ENCODE measurements at places on chromosomes 12 and 14. TPM values are rescaled to one million over a fixed set of nuclear protein-coding genes. Genes with fewer than 3 reads are reported as not detected.

ARHGEF25 gene
- total RNA-seq, result 62.4 TPM

ACRBP gene
- 3.5 TPM for total RNA-seq

ACSM4 gene
- not detected for total RNA-seq

DNAH10 gene
- total RNA-seq, result 2.0 TPM

CSAD gene
- total RNA-seq, result 125 TPM

MFAP5 gene
- 1.8 TPM for total RNA-seq

PRH2 gene
- total RNA-seq, result not detected

ANO4 gene
- total RNA-seq, result 4.5 TPM

GZMB gene
- not detected for total RNA-seq

CEBPE gene
- not detected for total RNA-seq

SMCO2 gene
- not detected for total RNA-seq

CLEC14A gene
- not detected for total RNA-seq

KLRD1 gene
- 0.81 TPM for total RNA-seq

NR1H4 gene
- 0.81 TPM for total RNA-seq

SFSWAP gene
- 76.9 TPM for total RNA-seq

CFL2 gene
- 54.0 TPM for total RNA-seq

KCNK13 gene
- total RNA-seq, result not detected

SPX gene
- total RNA-seq, result not detected

TGM1 gene
- total RNA-seq, result 9.5 TPM

TMEM63C gene
- total RNA-seq, result 7.7 TPM

TDP1 gene
- 30.8 TPM for total RNA-seq

TDRD9 gene
- not detected for total RNA-seq

SCNN1A gene
- 20.3 TPM for total RNA-seq

SERPINA3 gene
- total RNA-seq, result 0.29 TPM

SMCO3 gene
- 1.4 TPM for total RNA-seq

TRMT61A gene
- total RNA-seq, result 9.5 TPM

SOCS2 gene
- 13.9 TPM for total RNA-seq

CLEC1A gene
- total RNA-seq, result 0.32 TPM

CSRP2 gene
- total RNA-seq, result 81.8 TPM

CLEC4D gene
- not detected for total RNA-seq

KRT85 gene
- total RNA-seq, result not detected

RERGL gene
- total RNA-seq, result 0.40 TPM

PRIMA1 gene
- 2.3 TPM for total RNA-seq

MIP gene
- not detected for total RNA-seq

SPATA7 gene
- total RNA-seq, result 17.9 TPM

KRT1 gene
- not detected for total RNA-seq

DDHD1 gene
- 23.4 TPM for total RNA-seq

MAP1LC3B2 gene
- 7.1 TPM for total RNA-seq

USP44 gene
- 0.25 TPM for total RNA-seq

SERPINA12 gene
- not detected for total RNA-seq

TAS2R19 gene
- 8.0 TPM for total RNA-seq

CRACR2A gene
- 1.1 TPM for total RNA-seq

DCAF5 gene
- 61.8 TPM for total RNA-seq

STYK1 gene
- 1.0 TPM for total RNA-seq

ALX1 gene
- total RNA-seq, result 12.4 TPM

PTPRQ gene
- 19.2 TPM for total RNA-seq

KLRC1 gene
- total RNA-seq, result not detected

TTC6 gene
- total RNA-seq, result 2.8 TPM

ADAMTS20 gene
- 1.6 TPM for total RNA-seq

ADAM21 gene
- total RNA-seq, result 0.11 TPM

PLCZ1 gene
- not detected for total RNA-seq

CD27 gene
- total RNA-seq, result not detected

AMN1 gene
- total RNA-seq, result 14.6 TPM

RAD9B gene
- 0.73 TPM for total RNA-seq

PLXNC1 gene
- total RNA-seq, result 3.0 TPM

MSI1 gene
- 27.7 TPM for total RNA-seq

TAS2R9 gene
- 0.56 TPM for total RNA-seq

SLC10A1 gene
- not detected for total RNA-seq
